ENCODE measurements at places on chromosomes 6 and 20. TPM values are rescaled to one million over a fixed set of nuclear protein-coding genes. Genes with fewer than 3 reads are reported as not detected.

The PPP1R3G gene
- total RNA-seq: 8.8 TPM

DNA sequence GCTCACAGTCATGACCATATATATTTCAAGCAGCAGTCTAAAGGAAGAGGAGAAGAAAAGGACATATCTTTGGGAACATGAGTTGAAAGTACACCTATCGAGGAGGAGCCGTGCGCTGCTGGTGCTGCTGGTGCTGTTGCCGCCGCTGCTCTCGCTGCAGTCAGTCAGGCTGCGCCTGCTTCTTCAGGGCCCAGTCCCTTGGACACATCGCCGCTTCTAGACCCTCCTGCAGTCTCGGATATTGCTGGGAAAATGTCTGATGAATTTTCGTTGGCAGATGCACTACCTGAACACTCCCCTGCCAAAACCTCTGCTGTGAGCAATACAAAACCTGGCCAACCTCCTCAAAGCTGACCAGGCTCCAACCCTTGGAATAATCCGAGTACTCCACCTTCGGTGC lies 8.2 kb upstream of the ASCC3 start:
- no peak for DNase-seq

The CNR1 gene
- 1.7 TPM for total RNA-seq

DNA sequence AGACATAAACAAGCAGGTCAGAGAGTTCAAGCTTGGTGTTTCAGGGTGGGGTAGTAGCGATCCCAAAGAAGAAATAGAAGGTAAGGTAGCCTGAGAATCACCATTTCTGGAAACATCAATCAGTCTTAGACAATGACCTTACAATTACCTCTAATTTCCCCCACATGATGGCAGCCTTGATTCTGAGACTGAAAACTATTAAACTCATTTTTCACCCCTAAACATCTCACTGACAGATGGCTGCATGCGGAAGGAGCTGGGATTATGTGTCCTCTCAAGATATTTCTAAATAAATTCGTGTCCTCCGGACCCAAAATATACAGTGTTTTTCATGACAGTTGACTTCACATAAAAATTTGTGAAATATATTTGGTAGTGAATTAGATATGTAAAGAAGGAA lies 61.0 kb downstream of the KIF6 start:
- DNase-seq: no peak

The ZNF451 gene
- 20.3 TPM for total RNA-seq
